ENCODE measurements at places on chromosomes 5 and 9. TPM values are rescaled to one million over a fixed set of nuclear protein-coding genes. Genes with fewer than 3 reads are reported as not detected.

Gene IRF1
- 30.0 TPM for polyA plus RNA-seq

Gene SMIM33
- not detected for polyA plus RNA-seq

Gene C5orf58
- not detected for polyA plus RNA-seq

Gene GRM6
- polyA plus RNA-seq: not detected

DNA sequence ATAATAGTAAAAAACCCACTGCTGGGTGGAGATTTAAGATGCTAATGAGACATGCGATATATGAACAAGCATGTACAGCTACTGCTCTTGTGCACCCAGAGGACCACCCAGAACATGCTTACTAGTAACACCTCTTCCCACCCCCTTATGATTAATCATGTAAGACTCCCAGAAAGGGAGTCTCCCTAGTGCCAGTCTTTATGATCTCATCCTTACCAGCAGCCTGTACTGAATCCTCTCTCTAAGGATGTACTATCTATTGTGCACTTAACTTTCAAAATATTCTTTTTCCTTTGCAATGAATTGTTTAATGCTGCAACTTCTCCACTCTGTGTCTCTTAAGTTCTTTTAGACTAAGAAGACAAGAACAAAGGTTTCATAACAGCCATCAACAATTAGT is 9.1 kb upstream of the MAT2B start:
- DNase-seq: no peak

GRCh38 chr9:91047993-91048607 is 246.5 kb downstream of the SYK start:
- DNase-seq: no peak

GRCh38 chr5:81142108-81142507 is 91.0 kb upstream of the CKMT2 start:
- no peak for DNase-seq

GRCh38 chr5:137582218-137582617 is 83.1 kb upstream of the SPOCK1 start:
- DNase-seq: no peak

GRCh38 chr5:158832096-158832685 is 267.5 kb downstream of the EBF1 start:
- DNase-seq: no peak

GRCh38 chr9:79408200-79408599 is 163.6 kb upstream of the TLE4 start:
- DNase-seq: no peak

Data from AG04450 (cell line).